ENCODE measurements at places on chromosomes 1 and 21. TPM values are rescaled to one million over a fixed set of nuclear protein-coding genes. Genes with fewer than 3 reads are reported as not detected.

DNA sequence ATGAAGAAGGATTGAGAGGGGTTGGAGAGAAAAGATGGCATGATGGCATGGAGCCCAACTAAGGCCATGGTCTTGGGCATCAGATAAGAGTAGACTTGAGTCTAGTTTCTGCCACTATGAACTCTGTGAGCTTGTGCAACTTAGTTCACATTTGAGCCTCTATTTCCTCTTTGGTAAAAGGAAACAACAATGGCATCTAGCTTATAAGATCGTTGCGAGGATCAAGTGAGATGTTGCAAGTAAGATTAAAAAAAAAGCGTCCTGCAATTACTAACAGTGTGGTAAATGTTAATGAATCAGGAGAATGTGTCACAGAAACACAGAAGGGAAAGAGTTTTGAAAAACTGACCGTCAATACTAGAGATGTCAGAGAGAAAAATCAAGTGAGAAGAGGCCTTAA, 202.9 kb upstream of the FGGY start:
- no peak for DNase-seq
- H3K27ac ChIP-seq, result no peak overlapping the region
- H3K36me3 ChIP-seq, result no peaks in the 10 kb centered on the region
- H3K4me1 ChIP-seq, result no peaks in the 10 kb centered on the region
- no peak overlapping the region for H3K4me3 ChIP-seq

DNA sequence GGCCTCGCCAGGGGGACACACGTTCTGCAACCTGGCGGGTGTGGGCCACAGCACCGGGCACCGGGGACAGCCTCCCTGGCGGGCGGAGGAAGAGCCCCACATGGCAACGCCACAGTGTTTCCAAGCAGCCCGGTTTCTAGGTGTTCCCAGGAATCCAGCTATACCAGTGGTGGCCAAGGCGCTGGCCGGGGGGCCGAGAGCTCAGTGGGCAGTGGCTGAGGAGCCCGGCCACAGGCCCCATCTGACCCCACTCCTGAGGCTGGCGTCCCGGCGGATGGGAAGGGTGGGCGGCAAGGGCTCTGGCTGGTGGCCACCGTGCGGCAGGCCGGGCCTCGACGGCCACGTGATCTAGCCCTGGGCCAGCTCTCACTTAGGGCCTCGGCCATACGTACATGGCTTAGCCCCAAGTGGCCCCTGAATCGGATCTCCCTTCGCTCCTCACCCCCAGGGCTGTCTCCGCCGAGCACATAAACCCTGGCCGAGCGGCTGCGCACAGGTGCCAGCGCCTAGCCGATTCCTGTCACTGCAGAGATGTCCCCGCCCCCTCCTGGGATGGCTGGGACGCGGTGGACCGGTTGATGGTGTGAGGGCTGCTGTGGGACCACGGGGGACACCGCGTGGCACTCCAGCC, 68.7 kb downstream of the MORN1 start:
- H3K27ac ChIP-seq, result no peak overlapping the region
- DNase-seq, result no peak
- no peaks in the 10 kb centered on the region for H3K36me3 ChIP-seq
- H3K27me3 ChIP-seq, result peaks cover 3% of the 10 kb centered on the region
- peaks cover 28% of the 10 kb centered on the region for H3K4me1 ChIP-seq
- no peak overlapping the region for H3K4me3 ChIP-seq

DNA sequence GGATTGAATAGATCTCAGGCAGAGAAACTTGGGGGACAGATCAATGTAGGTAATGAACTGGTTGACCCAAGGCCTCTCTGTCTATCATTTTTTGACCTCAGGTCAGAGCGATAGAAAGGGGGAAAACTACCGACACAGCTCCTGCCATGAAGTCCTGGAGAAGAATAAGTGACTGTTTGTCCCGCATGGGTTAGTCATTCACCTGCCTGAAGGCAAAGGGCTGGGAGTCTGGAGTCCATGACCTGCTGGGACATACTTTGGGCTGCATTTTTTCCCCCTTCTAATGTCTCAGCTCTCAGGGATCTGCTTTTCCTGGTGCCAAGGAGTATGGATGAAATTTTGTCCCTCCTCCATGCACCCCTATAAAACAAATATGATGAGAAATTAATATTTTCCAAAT, 1.6 kb upstream of the ROR1 start:
- peaks cover 15% of the 10 kb centered on the region for H3K4me1 ChIP-seq
- H3K27me3 ChIP-seq, result no peaks in the 10 kb centered on the region
- H3K27ac ChIP-seq, result no peak overlapping the region
- no peak overlapping the region for H3K4me3 ChIP-seq
- no peak for DNase-seq

DNA sequence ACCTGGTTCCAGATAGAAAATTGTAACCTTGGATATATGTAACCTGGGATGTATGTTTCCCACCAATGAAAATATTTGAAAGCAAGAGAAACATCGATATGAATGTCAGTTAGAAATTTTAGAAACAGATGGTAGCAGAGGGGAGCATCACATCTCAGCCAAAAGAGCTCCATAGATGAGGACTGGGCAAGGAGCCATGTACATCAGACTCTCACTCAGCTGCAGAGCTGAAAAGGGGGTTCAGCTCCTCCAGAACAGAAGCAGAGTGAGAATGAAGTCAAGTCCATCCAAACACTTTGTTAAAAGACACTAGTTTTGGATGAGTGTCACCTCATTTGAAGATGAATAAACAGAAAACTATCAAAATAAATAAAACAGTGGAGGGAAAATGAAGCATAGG, 202.4 kb downstream of the HMCN1 start:
- peak overlapping the region; percentile 46 for H3K27ac ChIP-seq
- no peak overlapping the region for H3K4me3 ChIP-seq
- DNase-seq, result no peak
- H3K36me3 ChIP-seq, result peaks cover 42% of the 10 kb centered on the region
- no peaks in the 10 kb centered on the region for H3K27me3 ChIP-seq

DNA sequence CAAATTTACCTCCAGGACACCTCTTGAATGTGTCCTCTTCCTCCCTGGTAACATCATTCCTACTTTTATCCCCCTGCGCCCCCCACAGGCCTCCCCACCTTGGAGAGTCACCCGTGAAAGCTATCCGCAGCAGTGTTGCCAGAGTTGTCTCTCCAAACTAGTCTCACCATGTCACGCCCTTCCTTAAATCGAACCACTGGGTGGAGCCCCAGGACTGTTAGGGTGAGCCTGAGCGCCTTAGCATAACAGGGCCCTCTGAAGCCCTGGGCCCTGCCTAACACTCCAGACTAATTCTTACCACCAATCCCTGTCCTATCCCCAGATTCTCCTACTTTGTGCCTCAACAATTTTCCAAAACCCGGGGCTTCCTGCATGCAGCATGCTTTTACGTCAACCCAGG, 35.0 kb downstream of the HSD3B2 start:
- peak; percentile 12 for DNase-seq
- no peaks in the 10 kb centered on the region for H3K36me3 ChIP-seq
- H3K4me3 ChIP-seq, result no peak overlapping the region
- no peaks in the 10 kb centered on the region for H3K27me3 ChIP-seq

DNA sequence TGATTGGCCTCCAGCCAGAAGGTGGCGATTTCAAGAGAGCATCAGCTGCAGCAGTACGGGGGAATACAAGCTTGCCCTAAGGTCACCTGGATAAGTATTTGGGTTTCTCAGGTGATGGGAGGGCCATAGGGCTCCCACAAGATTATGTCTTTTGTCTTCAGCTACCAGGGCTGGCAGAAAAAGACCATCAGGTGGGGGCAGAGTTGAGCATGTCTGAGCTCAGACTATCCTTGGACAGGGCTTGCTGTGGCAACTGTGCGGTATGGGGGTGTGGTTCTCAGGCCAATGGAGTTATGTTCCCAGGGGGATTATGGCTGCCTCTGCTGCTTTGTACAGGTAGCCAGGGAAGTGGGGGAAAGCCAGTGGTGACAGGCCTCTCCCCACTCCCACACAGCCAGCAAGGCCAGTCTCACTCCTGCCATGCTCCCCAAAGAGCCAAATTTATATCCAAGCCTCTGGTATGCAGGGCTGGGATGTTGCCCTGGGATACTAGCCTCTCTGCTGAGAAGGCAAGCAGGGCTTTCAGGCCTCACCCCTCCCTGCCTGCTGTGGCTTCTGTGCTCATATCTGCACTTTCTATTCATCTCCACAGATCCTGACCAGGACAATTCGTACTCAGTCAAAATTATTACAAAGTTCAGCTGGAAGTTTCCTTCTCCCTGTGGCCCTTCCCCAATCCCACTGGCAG, 26.6 kb upstream of the CD84 start:
- no peaks in the 10 kb centered on the region for H3K36me3 ChIP-seq
- DNase-seq, result no peak
- no peaks in the 10 kb centered on the region for H3K27me3 ChIP-seq
- H3K27ac ChIP-seq, result no peak overlapping the region

DNA sequence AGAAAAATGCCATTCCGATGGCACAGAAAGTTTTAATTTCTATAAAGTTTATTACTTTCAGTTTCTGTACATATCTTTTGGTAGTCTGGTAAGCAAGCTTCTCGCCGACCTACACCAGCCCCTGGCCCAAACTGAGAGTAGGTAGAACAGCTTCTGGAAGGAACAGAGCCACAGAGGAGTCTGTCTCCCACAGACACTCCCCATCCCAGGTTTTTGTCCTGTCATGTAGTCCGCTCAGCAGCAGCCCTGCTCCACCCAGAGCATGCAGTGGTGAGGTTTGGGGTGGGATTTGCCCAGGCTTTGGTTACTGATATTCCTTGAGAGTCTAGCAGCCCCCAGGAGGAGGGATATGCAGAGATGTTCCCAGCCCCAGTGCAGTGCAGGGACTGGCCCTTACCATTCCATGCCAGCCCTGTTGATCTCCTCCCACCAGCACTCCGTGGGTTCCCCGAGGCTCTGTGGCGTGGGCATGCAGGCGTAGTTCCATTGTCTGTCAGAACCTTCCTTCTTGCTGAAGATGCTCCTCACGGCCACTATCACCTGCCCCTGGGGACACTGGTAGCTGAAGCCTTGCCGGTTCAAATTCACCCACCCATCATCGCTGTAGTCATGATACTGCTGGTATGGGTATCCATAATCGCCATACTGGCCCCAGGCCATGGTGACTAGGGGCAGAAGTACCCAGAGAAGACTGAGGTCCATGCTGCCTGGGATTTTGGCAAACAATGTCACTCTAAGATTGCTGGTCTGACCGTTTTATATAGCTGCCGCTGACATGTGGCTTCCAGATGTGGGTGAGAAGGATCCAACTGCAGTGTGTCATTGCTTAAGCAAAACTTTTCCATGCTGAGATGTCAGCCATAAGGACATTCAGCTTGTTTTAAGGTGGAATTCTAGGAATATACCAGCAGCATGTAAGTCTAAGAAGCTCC, at the start of gene DPT:
DPT (minus strand) TSS at position 734 of the 932 bp plus-strand sequence; CDS start at position 702, 32 bp downstream.
- no peaks in the 10 kb centered on the region for H3K27me3 ChIP-seq
- H3K4me1 ChIP-seq, result no peaks in the 10 kb centered on the region
- H3K36me3 ChIP-seq, result no peaks in the 10 kb centered on the region

DNA sequence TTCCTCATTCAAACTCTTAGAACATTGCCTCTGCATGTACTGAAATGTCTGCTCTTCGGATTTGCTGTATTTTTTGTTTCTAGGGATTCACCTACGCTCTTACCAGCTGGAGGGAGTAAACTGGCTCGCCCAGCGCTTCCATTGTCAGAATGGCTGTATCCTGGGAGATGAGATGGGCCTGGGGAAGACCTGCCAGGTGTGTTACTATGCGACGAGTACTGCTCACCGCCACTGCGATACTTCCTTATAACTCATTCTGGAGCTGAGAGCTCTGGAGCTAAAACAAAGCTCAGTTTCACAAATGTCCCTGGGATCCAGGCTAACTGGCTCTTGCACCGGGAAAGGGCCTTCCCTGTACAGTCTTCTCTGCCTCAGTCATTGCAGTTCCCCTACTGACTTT, 10.1 kb downstream of the CHD1L start:
- no peak overlapping the region for H3K4me3 ChIP-seq
- no peak overlapping the region for H3K27ac ChIP-seq
- no peaks in the 10 kb centered on the region for H3K27me3 ChIP-seq
- no peaks in the 10 kb centered on the region for H3K36me3 ChIP-seq
- DNase-seq, result no peak

DNA sequence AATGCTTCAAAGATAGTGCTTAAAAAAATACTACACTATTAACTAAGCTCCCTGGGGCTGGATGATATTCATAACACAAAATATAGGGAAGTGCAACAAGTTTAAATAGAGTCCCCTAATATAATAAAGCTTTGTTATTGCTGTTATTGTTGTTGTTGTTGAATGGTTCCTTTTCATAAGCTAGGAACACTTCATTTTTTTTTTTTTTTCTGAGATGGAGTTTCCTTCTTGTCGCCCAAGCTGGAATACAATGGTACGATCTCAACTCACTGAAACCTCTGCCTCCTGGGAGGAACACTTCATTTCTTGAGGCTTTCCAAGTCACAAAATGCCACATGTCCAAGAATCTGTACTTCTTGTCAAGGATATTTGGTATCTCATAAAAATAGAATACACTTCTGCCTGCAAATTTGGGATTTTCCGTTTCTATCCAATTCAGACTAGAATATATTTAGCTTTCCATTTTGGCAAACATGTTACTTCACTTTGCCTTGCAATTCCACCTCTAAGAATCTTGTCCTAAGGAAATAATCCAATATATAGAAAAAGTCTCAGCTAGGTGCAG, 21.1 kb downstream of the WDR47 start:
- no peak overlapping the region for H3K27ac ChIP-seq
- peaks cover 8% of the 10 kb centered on the region for H3K36me3 ChIP-seq
- H3K27me3 ChIP-seq, result no peaks in the 10 kb centered on the region
- peaks cover 10% of the 10 kb centered on the region for H3K4me1 ChIP-seq
- H3K4me3 ChIP-seq, result no peak overlapping the region

DNA sequence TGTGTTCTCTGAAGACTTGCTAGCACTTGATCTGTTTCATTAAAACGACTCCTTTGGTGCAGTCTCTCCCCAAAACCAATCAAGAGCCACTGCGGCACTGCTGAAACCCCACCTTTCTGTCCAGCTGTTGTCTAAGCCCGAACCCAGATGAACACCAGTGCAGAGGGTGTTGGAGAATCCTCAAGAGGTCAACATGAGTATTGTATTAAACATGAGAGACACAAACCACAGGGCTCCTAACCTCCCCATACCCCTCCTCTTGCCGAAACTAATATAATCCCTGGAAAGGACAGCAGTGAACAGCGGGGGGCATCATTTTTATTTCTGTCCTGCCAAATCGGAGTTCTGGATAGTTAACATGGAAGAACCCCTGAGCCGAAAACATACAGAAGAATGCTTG, 333.9 kb downstream of the CAMTA1 start:
- DNase-seq, result no peak
- H3K4me1 ChIP-seq, result no peaks in the 10 kb centered on the region
- H3K36me3 ChIP-seq, result no peaks in the 10 kb centered on the region
- H3K27me3 ChIP-seq, result peaks cover 30% of the 10 kb centered on the region

- H3K4me1 ChIP-seq, result no peaks in the 10 kb centered on the region
- H3K27me3 ChIP-seq, result no peaks in the 10 kb centered on the region
- H3K27ac ChIP-seq, result no peak overlapping the region
- no peak overlapping the region for H3K4me3 ChIP-seq
Measured at GRCh38 chr1:93801471-93801870, 77.5 kb downstream of the DNTTIP2 start.

Gene S100A12
- not detected for total RNA-seq

Gene PTAFR
- total RNA-seq, result 0.11 TPM

Gene HTR6
- total RNA-seq, result not detected

Gene DPYD
- total RNA-seq, result 13.4 TPM

Gene DSCAM
- total RNA-seq, result not detected
